Ammon's horn (tissue), 1 donor: ENCODE measurements at places on chromosomes 6 and 20.

DNA sequence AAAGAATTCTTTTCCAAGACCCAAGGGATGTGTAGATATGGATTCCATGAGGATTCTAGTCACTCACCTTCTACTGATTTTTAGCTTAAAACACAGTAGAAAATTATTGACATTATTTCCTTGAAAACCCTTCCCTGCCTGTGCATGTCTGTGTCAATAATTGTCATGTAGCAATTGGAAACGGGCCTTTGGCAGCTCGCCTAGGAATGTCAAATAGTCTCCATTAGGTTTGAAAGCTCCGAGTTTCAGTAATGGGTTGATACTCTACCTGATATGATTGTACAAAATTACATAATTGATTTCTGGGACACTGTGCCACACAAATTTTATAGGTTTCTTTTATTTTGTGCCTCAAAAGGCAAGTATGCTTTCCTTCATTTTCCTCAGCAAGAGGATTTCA is 515.2 kb upstream of the ARID1B start:
- DNase-seq, result no peak

DNA sequence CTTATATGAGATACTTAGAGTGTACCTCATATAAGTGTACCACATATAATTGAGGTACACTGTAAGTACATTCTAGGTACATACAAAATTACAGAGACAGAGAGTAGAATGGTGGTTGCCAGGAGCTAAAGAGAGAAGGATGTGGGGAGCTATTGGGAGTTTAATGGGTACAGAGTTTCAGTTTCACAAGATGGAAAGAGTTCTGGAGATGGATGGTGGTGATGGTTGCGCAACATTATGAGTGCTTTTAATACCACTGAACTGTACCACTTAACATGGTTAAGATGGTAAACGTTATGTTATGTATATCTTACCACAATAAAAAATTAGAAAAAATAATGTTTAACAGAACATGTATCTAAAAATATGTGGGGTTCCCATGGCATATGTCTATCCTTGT is 69.4 kb downstream of the PRND start:
- DNase-seq, result no peak

GRCh38 chr20:5153612-5154542 is 27.1 kb downstream of the CDS2 start:
- no peak for DNase-seq

- no peak for DNase-seq
Measured at GRCh38 chr6:33128318-33128717, 52.5 kb downstream of the HLA-DPB1 start.

DNA sequence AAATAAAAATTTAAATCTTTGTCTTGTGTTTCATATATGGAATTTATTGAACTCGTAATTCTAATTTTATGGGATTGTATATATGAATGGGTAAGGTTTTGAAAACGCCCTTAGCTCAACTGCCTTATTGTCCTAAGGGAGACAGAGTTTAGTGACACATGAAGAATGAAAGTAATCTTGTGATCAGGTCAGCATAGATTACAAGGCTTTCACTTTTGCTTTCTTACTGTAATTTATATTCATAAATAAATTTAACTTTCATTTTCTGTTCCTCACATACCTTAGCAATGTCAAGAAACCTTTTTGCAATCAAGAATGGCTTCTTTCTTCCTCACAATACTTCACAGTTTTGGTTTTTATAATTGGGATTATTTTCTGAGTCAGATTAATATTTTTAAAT is 14.4 kb downstream of the KPNA5 start:
- DNase-seq, result no peak

DNA sequence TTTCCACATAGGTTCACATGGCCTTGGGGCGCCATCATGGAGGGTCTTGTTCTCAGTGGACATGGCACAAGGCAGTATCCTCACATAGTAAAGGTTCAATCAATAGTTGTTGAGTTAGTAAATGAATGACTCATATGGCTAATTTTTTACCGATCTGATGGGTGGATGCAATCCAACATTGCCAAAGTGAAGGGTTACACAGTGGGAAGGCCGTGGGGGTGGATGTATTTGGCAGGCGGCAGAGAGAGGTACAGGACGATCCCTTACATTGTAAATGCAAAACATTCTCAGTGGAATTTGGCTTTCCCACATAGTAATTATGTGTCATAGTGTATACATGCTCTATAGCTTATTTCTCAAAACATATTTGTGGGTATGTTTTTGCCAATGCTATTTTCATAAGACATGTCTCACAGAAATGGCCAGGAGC is 21.0 kb upstream of the PDE7B start:
- DNase-seq, result peak; percentile 30

- DNase-seq, result no peak
Measured at GRCh38 chr6:148157841-148158240, 184.8 kb upstream of the SASH1 start.

DNA sequence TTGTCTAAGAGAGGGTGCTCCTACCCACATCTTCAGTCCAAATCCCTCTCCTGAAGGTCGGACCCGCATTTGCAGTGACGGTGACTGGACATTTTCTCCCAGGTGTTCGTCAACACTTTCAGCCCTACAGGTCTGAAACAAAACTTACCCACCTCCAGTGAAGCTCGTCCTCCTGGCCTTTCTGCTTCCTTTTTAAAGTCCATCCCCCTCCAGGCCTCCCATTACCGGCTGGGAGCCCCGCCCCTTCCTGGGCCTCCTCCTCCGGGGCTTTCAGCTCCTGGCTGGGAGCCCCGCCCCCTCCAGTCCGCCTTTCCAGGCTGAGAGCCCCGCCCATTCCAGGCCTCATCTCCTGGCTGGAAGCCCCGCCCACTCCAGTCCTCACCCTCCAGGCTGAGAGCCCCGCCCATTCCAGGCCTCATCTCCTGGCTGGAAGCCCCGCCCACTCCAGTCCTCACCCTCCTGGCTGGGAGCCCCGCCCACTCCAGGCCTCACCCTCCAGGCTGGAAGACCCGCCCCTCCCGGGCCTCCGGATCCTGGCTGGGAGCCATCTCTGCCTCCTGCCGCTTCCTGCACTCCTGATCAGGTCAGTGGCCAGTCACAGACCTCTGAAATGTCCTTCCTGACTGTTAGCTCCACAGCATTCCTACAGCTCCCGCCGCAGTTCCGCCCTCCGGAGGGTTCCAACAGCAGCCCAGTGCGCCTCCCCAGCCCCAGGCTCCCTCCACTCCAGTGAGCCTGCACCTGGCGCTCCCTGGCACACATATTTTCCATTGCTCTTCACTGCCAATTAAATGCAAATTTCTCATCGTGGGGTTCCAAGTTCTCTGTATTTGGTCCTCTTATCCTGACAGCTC is 98.5 kb downstream of the LY86 start:
- no peak for DNase-seq

- DNase-seq, result peak; percentile 48
Measured at GRCh38 chr6:108751851-108752732, 96.1 kb upstream of the ARMC2 start.
